Right ventricle myocardium superior (tissue), 1 donor: ENCODE measurements at places on chromosomes 1 and 21.

- DNase-seq = no peak
Measured at GRCh38 chr1:160129046-160129445, 13.5 kb downstream of the ATP1A2 start.

DNA sequence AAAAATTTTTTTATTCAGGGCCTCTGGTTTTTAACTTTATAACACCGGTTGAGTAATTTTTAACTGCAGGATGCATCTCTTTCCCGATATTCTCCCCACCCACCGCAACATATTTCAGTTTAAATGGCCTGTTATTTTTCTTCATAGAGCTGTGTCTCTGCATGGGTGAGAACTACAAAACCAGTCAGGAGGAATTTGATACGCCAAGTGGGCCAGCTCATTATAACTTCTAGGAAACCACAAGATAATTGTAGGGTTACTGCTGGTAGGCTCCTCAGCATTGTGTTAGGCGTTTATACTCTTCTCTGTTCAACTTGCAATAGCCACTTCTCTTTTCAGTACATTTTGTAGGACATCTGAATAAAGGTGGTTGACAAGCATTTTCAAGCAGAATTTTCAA is 169.7 kb downstream of the PBX1 start:
- no peak for DNase-seq

DNA sequence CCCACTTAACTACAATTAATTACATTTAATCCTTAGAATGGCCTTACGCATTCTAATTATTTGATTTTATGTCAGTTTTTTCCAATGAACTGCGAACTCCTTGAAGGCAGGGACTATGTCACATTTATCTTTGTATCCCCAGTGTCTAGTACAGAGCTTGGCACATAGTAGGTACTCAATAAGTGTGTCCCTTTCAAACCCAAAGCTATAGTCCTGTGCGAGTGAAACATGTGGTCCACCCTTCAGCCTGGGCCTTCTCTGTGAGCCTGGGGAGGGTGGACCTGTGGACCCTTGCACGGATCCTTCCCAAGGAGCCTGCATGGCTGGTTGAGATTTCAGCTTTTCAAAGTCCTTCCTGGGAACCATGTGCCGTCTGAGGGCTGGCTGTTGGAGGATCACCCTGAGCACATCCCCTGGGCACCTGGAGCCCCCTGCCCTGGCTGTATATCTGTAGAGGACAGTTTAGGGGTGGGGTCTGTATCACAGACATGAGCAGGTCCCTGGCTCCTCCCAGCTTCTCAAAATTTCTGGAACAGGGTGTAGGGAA is 103.1 kb downstream of the IER5 start:
- no peak for DNase-seq

- DNase-seq = no peak
Measured at GRCh38 chr1:238982736-238983135, 403.6 kb upstream of the CHRM3 start.

DNA sequence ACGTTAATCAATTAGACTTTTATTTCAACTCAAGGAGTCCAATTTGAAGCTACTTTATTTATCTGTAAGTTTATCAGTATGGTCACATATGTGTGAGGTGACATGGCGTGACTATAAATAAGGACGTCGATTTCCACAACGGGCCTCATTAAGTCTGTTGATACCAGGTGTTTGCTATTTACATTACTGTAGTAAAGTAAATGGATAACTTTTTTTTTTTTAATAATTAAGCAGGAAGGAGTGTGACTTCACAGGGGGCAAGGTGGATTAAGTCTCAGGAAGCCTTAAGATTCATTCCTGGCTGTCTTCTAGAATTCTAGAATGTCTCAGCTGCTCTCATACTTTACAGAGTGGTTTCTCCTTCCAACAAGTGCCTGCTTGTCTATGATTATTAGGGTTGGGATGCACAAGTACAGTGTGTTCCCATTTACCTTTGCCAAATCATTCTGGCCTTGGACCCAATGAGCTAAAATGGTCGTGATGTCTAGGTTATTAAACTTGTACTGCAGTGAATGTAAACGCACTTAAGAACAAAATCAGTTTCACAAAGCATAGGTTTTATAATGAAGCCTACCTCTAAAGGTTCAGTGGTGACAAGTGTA is 15.5 kb downstream of the MAP3K7CL start:
- no peak for DNase-seq

DNA sequence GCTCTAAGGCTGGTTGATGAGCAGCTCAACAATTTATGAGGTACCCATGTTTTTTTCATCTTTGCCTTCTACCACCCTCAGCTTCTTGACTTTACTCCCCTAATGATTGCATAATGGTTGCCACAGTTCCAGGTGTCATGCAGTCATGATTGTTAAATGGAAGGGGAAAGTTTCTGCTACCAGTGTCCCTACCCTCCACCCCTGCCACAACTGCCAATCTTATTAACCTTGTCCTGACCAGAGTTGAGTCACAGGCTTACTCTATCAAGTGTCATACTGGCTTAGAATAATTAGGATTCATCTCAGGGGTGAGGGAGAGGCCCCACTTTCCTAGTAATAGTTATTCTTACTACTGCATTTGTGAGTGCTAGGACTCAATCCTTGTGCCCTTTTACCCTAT is 7.9 kb upstream of the FUBP1 start:
- DNase-seq = no peak

GRCh38 chr1:23126801-23127200 is 41.9 kb downstream of the LUZP1 start:
- DNase-seq = no peak

GRCh38 chr1:42931108-42931539 is 27.5 kb downstream of the SLC2A1 start:
- no peak for DNase-seq
